ENCODE measurements at places on chromosomes 7 and 10.

GRCh38 chr10:128060341-128061250 lies 65.6 kb downstream of the MKI67 start:
- no peak for DNase-seq

GRCh38 chr10:104711302-104711721 lies 70.2 kb downstream of the SORCS3 start:
- DNase-seq: no peak

GRCh38 chr7:17166824-17167379 lies 131.6 kb upstream of the AHR start:
- DNase-seq: no peak

GRCh38 chr7:28128608-28129007 lies 52.0 kb downstream of the JAZF1 start:
- no peak for DNase-seq

GRCh38 chr10:47175181-47176123 lies 124.5 kb upstream of the GDF10 start:
- no peak for DNase-seq

- no peak for DNase-seq
Observed at GRCh38 chr7:83528925-83529423, 120.0 kb downstream of the SEMA3E start.

DNA sequence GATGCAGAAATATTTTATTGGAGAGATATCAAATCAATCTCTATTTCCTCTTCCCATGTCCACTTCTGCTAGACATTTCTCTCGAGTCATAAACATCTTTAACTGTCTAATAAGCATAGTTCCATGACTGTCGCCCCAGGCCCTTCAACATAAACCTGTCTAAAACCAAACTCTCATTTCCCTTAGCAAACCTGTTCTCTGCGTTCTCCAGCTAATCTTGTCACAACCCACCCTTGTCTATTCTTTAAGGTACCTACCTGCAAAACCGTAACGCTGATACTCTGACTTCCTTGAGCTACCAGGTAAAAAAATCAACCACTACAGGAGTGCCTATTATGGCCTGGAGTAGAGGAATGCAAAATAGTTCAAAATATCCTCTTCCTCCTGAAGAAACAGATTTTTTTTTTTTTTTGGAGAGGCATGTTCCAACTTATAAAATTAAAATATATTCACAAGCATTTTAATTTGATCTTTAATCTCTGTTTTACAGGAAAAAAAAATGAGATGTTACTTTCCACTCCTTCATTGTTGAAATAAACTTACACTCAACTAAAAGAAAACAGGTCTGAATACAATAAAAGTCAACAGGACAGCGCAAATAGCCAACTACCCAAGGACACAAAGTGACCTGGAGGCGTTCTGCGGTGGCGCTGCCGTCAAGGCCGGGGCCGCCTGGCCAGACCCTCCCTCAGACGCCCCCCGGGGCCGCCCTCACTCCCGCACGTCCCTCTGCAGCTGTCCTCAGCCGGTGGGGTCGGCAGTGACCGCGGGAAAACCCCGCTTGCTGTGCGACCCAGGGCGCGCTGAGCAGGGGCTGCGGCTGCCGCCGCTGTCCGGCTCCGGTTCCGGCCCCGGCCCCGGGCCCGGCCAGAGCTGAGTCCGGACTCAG lies 765 bp downstream of the SLC25A40 start:
- no peak for DNase-seq

- no peak for DNase-seq
Observed at GRCh38 chr10:110815354-110816004, 56.2 kb upstream of the PDCD4 start.

Measured in stimulated activated CD4-positive, alpha-beta T cell treated with anti-CD3 and anti-CD28 coated beads, Interleukin-15, amount 100 ng/mL, for 1 hour (primary cell).